ENCODE measurements at places on chromosomes 2 and 18.

- DNase-seq: no peak
These were observed 122.3 kb downstream of the HAUS1 start for GRCh38 chr18:46226461-46226860.

DNA sequence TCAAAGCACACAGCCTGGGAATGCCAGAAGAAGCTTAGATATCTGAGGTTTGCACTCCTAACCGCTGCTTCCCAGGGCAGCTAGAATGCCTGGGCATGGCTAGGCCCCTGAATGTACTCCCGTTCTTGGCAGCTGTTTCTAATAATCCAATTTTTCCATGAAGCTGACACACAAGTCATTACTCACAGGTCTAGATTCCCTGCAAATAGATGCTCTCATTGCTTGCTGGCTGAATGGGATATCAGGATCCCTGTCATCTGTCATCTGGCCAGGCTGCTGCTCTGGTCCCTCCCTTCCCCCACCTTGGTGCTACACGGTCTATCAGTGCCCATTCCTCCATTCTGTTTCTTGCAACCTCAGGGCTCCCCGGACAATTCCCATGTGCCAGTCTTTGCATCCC lies 40.7 kb upstream of the TEX51 start:
- DNase-seq: no peak

DNA sequence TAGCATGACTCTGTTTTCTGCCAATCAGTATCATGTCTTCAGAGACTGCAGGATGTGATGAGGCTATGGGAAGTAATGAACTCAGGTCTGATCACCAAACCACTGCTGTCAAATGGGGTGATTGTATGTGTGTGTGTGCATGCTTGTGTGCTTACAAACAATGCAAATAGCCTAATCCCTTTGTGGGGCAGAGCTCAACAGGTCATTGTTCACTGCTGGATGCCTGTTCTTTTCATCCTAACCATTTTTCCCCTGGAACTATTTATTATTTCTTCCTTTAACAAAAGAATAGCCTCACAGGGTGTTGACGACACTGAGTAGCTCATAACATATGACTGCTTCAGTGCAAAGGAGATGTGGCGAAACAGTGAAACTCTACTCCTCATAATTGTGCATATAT lies 55.9 kb downstream of the NXPH2 start:
- DNase-seq: no peak

DNA sequence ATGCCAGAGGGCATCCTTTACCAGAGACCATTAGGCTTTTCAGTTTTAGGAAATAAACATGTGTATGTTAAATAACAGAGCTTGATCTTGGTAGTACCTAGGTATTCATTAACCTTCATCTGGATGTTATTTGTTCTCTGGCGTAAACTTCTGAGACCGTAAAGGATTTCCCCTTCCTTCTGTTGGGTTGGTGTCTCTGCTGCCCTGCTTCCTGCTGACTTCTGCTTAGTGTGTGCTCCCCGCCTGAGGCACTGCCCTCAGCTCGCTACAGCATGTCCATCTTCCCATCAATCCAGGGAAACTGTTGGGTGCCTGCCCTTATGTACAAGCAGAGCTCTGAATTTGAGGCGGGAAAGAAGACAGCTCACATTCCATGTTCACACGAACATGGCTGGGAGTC lies 177.9 kb downstream of the TPGS2 start:
- no peak for DNase-seq

- DNase-seq: peak; percentile 32
These were observed 3.7 kb upstream of the HES6 start for GRCh38 chr2:238243496-238244076.

- no peak for DNase-seq
These were observed at the start of gene GYPC for GRCh38 chr2:126655500-126656430. Gene GYPC, plus strand, starts transcription at chr2:126656158. Its CDS starts 106 bp downstream, at chr2:126656264.
